ENCODE measurements at places on chromosomes 12 and 14.

GRCh38 chr14:53536446-53536845, 383.3 kb upstream of the DDHD1 start:
- DNase-seq = no peak

DNA sequence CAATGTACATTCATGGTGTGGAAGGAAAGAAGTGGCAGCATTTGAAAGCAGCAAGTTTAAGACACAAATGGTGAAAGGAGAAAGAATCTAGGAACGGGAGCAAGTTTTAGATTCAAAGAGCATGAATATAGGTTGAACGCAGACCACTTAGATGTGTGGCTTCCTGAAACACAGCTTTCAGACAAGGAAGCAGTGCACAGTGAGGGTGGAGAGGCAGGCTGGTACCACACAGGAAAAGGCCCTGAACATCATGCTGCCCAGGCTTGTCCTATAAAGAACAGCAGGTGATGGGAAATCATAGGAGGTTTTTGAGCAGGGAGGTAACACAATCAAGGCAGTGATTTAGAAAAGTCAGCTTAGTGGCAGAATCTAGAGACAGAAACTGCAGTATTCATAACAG, 35.6 kb downstream of the GNS start:
- DNase-seq = no peak

DNA sequence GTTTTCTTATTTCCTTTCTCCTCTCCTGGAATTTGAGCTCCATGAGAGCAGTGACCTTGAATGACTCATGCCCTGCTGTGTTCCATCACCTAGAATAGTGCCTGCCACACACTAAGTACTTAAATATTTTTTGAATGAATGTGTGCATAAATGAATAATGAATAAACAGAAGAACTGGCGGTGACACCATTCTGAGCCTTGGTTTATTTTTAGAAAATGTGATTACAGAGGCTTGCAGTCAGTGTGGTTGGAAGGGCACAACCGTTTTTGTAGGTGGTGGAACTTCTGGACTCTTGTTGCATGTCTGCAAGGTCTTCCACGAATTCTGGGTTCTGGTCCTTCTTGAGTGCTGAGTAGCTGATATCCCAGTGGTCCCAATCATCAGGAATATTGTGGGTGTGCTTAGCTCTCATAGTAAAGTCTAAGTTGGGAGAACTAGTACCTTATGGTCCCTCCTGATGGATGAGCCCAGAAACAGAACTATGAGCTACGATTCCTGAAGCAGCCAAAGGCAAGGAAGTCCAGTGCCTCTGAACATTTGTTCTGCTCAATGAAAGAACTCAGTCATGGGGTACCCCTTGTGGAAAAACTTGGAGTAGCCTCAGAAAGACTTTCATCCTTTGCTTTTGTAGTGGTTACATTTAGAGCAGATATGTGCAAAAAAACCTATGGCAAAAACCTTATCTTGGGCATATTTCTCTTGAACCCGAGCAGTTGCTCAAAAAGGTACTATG, 28.8 kb upstream of the BHLHE41 start:
- DNase-seq = peak; percentile 97

- no peak for DNase-seq
Observed at GRCh38 chr12:38153737-38154061, 162.9 kb upstream of the ALG10B start.

GRCh38 chr12:79317179-79317847, 373.5 kb downstream of the PAWR start:
- DNase-seq = no peak

DNA sequence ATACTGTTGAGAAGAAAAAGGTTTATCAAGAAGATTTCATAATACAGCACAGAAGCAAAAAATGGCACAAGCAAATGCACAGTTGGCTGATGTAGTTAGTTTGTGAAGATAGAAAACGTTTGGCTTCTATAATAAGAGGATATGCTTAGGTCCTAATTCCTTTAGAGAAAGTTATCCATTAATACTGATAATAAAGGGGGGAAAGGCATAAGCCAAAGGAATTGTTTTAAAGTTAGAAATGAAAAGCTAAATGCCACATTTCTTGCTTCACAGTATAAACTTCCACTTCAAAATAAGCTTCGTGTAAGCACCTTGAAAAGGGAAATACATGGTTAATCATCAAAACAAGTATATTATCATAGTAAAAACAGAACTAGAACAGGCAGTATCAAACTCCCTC, 12.4 kb downstream of the LMO3 start:
- no peak for DNase-seq

- no peak for DNase-seq
Observed at GRCh38 chr12:30138483-30138882, 354.7 kb upstream of the TMTC1 start.

- no peak for DNase-seq
Observed at GRCh38 chr12:66188584-66189485, at the start of gene IRAK3. Gene IRAK3 (plus strand): TSS chr12:66189214. CDS start chr12:66189300, 86 bp downstream.

DNA sequence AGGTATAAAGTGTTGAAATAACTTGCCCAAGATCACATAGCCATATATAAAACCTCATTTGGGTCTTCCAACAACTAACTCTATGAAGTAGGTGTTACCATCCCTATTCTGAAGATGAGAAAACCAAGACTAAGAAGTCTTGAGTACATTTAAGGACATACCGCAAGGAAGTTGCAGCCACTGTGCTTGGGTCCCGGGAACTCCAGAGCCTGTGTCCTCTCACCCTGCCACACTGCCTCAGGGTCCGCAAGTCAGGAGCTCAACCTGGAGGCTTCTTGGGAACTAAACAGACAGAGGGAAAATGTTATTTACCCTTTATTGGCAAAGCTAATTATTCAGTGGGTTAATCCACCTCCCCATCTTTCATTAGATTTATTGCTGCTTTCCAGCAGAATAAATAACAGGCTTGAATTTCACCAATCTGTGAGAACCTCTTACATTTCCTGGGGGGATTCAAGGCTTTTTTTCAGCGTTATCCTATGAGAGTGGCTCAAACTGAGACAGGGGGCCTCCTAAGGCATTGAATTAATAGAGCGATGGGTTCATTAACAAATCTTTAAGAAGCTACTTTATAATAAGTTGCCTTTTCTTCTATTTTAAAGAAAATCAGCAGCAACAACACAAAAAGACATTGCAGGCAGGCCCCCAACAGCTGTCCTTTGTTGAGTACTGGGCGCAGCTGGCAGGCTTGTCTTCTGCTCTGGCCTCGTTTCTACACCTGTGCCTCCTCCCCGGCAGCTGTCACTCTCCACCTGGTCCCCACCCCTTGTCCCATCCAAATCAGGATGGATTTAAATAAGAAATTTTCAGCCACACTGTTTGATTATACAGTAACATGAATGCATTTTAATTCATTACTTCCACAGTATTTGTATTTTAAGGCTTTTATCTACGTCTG, 25.3 kb downstream of the PHLDA1 start:
- no peak for DNase-seq

GRCh38 chr14:37147310-37147880, 25.0 kb downstream of the SLC25A21 start:
- no peak for DNase-seq

DNA sequence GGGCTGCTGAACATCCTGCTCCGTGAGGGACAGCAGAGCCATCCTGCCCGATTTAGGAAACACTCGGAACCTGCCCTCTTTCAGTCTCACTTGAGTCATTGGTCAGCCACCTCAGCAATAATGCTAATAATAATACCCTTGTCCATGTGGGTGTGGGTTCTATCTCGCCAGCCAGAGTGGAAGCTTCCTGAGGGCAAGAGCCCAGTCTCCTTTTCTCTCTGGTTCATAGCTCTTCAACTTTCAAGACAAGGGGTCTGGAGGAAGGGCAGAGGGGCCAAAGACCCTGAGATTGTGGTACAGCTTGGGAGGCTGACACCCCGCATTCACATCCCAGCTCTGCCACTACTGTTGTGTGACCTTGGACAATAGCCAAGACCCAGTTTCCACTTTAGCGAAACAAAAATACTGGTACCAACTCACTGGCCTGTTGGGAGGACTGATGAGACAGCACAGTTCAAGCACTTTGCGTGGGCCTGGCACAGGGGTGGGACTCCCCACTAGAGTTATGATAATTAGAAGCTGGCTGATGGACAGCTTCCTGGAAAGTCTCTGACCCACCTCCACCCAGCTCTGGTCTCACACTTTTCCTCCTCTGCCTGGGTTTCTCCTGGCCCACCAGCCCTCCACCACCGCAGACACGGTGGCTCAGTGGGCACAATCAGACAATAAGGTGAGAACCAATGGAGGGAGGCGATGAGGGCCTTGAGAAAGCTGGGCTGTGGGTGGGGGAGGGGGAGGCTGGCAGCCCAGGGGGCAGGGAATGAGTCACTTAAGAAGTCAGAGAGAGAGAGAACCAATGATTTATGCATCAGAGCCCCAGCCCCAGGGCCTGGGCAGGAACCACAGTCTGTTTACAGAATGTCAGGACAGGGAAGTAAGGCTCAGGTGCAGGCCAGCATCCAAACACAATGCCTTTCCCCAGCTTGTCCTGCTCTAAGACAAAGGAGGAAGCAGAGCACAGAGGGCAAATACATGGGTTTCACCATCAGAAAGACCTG, 9.6 kb downstream of the FAIM2 start:
- peak; percentile 17 for DNase-seq

GRCh38 chr14:104976198-104977007, 1.8 kb downstream of the AHNAK2 start:
- peak; percentile 64 for DNase-seq

- no peak for DNase-seq
Observed at GRCh38 chr12:64587447-64587846, 22.8 kb upstream of the RASSF3 start.

DNA sequence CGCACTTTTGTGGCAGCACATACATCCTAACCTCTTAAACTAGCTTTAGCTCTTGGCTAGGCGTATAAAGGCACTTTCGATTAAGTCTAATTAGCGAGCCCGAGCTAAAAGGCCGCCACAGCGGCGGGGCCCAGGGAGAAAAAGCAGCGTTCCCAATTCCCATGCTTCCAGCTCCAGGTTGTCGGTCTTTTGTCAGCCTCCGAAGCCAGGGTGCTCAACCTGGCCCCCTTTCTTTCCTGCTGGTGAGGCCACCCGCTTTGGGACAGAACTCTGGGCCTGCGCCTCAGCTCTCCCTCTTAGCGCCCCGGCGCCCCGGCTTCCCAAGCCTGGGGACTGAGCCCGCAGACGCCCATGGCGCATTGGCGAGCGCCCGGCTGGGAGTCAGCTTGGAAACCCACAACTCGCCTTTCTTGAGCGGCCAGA, 33.3 kb upstream of the TBX5 start:
- DNase-seq = no peak

- DNase-seq = peak; percentile 45
Observed at GRCh38 chr12:124441443-124442194, 125.8 kb downstream of the NCOR2 start.

DNA sequence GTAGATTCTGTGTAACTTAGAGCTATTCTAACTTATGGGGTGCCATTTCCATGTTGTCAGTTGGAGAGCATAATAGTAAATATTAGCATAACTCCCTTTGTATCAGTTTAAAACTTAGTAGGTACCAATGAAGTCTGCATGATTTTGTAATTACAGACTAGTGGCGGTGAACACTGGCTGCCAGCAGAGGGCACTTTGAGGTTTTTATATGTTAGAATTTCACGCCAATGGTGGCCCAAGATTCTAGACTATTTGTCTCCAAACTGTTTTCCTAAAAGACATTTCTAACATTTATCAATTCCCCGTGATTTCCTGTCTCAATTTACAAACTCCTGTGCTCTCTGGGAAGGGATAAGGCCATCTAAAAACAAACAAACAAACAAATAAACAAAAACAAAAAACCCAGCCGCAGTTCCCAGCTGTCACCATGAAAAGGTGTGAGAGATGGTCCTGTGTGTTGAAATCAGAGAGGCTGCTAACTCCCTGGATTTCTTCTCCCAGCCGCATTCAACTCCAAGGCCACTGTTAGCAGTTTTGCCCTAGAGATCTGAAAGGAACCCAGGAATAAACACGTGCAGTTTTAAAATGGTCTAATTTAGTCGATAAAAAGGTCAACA, 57.6 kb downstream of the BRMS1L start:
- no peak for DNase-seq

GRCh38 chr14:101362529-101363260, 198.6 kb upstream of the DIO3 start:
- no peak for DNase-seq

- DNase-seq = no peak
Observed at GRCh38 chr12:72189266-72189665, 82.9 kb upstream of the TRHDE start.

GRCh38 chr12:12976366-12976765, 23.7 kb downstream of the HEBP1 start:
- DNase-seq = peak; percentile 47

DNA sequence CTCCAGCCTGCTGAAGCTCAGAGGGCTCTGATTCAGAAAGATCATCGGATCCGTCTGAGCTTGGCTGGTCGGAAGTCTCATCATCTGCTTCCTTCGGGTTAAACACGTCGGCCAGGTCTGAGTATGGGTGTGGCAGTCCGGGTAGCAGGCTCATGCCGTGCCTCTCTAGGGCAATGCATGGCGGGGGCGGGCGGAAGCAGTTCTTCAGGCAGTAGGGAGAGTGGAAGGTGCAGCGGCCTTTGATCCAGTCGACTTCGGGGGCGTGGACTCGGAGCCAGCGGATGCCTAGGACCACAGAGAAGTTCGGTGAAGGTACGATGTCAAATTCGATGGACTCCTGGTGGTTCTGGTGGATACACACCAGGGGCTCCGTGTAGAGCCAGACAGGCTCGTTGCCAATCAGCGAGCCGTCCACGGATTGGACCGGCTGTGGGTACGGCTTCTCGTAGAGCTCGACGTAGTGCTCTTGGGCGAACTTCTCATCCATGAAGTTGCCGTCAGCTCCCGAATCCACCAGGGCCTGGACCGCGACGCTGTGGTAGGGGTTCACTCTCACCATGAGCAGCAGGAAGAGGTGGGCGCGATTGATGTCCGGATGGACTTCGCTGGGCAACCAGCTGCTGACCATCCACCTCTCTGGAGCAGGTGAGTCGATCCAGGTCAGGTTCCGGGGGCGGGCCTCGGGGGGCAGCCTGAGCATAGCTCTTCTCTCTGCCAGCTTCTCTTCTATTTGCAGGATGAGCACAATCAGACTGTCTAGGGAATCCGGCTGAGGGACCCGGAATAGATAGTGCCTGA, 20.3 kb downstream of the RTL1 start:
- DNase-seq = no peak

DNA sequence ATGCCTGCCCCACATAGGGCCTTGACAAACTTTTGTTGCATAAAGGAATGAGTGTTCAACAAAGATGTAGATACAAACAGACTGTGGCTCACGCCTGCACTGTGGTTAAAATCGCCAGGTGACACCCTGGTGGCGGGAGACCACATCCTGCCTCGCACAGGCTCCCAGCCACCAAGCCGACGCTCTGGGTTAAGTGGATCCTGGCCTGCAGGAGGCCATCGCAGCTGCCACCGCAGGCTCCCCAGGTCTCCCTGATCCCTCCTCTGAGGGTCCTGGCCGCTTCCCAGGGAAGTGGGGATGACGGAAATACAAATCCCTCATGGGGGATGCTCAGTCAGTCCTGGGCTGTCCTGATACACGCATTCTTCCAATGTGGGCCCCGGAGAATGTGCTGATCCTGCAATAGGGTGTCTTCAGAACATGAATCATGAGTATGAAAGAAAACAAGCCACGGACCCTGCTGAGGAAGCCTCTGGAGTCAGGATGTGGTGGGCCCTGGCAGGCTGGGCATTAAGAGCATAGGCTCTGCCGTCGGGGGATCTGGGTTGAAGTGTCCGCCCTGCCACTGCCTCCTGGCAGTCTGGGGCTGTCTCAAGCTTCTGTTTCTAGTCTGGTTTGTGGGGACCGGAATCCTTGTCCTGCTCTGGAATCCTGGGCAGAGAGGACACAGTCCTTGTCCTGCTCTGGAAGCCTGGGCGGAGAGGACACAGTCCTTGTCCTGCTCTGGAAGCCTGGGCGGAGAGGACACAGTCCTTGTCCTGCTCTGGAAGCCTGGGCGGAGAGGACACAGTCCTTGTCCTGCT, 53.5 kb upstream of the BEGAIN start:
- DNase-seq = peak; percentile 47
